ENCODE measurements at places on chromosomes 13 and 19.

GRCh38 chr13:76790980-76791819 is 95.0 kb downstream of the KCTD12 start:
- DNase-seq = peak; percentile 47

GRCh38 chr19:4622695-4623421 is 16.5 kb upstream of the TNFAIP8L1 start:
- no peak for DNase-seq

DNA sequence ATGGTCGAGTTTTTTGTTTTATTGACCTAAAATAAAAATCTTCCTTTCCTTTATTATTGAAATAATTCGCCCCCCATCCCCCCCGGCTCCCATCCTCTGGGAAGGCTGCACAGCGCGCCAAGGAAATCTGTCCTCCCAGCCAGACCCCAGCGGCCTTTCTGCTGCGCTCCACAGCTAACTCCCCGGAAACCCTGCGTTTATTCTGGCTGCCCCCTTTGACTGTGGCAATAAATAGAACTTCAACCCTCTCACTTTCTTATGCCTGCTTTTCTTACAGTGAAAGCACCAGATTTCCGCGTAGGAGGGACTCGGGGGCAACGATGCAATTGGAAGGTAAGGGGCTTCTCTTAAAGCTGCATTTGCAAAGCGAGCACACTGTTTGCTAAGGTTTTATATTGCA is 9.7 kb upstream of the C19orf12 start:
- no peak for DNase-seq

- peak; percentile 79 for DNase-seq
Measured at GRCh38 chr13:97307882-97308624, 85.9 kb downstream of the MBNL2 start.

Data from fibroblast of upper back skin (primary cell).